ENCODE measurements at places on chromosomes 5 and 9. TPM values are rescaled to one million over a fixed set of nuclear protein-coding genes. Genes with fewer than 3 reads are reported as not detected.

RANBP3L gene
- not detected for total RNA-seq

PTRH1 gene
- 8.3 TPM for total RNA-seq

PDLIM7 gene
- 39.9 TPM for total RNA-seq

FAM221B gene
- not detected for total RNA-seq

- DNase-seq: no peak
- H3K4me3 ChIP-seq: no peak overlapping the region
- no peaks in the 10 kb centered on the region for H3K36me3 ChIP-seq
- H3K27ac ChIP-seq: no peak overlapping the region
- H3K27me3 ChIP-seq: no peaks in the 10 kb centered on the region
- no peaks in the 10 kb centered on the region for H3K4me1 ChIP-seq
Measured at GRCh38 chr9:98432134-98432533, 176.7 kb upstream of the TBC1D2 start.

DNA sequence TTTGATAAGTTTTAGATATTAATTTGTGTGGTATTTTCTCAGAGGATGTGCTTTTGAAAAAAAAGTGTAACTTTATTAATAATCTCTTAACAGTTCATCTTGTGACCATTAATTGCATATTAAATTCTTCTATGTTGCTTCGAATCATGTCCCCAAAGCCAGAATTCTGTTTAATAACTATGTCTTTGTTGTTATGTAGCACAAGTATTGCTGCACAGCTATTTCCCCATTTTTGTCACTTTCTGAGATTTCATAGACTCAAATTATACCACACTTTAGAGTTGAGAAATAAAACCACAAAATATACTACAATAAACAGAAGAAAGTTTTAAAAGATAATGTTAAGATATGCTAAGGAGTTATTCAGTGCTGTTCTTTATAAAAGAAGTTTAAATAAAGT is 2.8 kb downstream of the MEF2C start:
- H3K27ac ChIP-seq: no peak overlapping the region
- DNase-seq: no peak
- no peaks in the 10 kb centered on the region for H3K36me3 ChIP-seq

GRCh38 chr9:137366445-137366810 is 56.5 kb downstream of the EXD3 start:
- H3K4me3 ChIP-seq: no peak overlapping the region
- H3K27me3 ChIP-seq: no peaks in the 10 kb centered on the region
- H3K27ac ChIP-seq: no peak overlapping the region
- no peaks in the 10 kb centered on the region for H3K4me1 ChIP-seq
- DNase-seq: no peak
- H3K36me3 ChIP-seq: no peaks in the 10 kb centered on the region

DNA sequence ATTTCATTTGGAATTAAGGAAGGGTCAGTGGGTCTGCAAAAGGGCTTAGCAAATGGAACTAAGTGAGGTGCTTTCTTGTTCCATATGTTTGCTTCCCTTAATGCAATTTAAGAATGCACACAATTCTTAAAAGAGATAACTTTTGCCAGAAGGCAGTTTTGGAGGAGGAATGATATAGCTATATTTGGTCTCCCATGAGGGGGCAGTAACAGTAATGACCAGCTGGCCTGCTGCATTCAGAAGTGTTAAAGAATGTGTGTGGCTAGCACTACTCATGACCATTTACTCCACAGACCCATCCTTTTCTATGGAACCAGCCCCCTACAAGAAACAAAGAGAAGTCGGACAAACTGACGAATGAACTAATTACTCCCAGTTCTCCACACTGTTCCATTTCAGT is 638.9 kb downstream of the RAB3C start:
- H3K36me3 ChIP-seq: no peaks in the 10 kb centered on the region
- no peaks in the 10 kb centered on the region for H3K27me3 ChIP-seq
- no peak for DNase-seq
- H3K4me1 ChIP-seq: peaks cover 13% of the 10 kb centered on the region
- no peak overlapping the region for H3K27ac ChIP-seq
- no peak overlapping the region for H3K4me3 ChIP-seq

GRCh38 chr5:126007841-126008240 is 415.4 kb upstream of the GRAMD2B start:
- H3K27ac ChIP-seq: no peak overlapping the region
- H3K4me1 ChIP-seq: peaks cover 4% of the 10 kb centered on the region
- H3K27me3 ChIP-seq: no peaks in the 10 kb centered on the region
- no peak overlapping the region for H3K4me3 ChIP-seq
- DNase-seq: no peak
- H3K36me3 ChIP-seq: no peaks in the 10 kb centered on the region

All from pancreas (tissue), 10 donors.